ENCODE measurements at places on chromosomes 2 and 18. TPM values are rescaled to one million over a fixed set of nuclear protein-coding genes. Genes with fewer than 3 reads are reported as not detected.

The CAPN13 gene
- not detected for total RNA-seq

The MROH2A gene
- total RNA-seq = not detected

The ACSL3 gene
- 83.1 TPM for total RNA-seq

The PARD3B gene
- 1.6 TPM for total RNA-seq

The SLC11A1 gene
- 0.07 TPM for total RNA-seq

The TRABD2A gene
- total RNA-seq = 3.7 TPM

The ADD2 gene
- total RNA-seq = 9.5 TPM

The UPP2 gene
- not detected for total RNA-seq

The ANKRD30BL gene
- total RNA-seq = not detected

The RAD51AP2 gene
- total RNA-seq = not detected

The CERKL gene
- 2.2 TPM for total RNA-seq

The SOWAHC gene
- 11.4 TPM for total RNA-seq

The MC4R gene
- not detected for total RNA-seq

The OSBPL6 gene
- 4.0 TPM for total RNA-seq

The HOXD13 gene
- 2.1 TPM for total RNA-seq

The PIEZO2 gene
- 11.7 TPM for total RNA-seq

The SERPINB10 gene
- total RNA-seq = not detected

The PPP1R1C gene
- total RNA-seq = 5.2 TPM

The MSTN gene
- 1.2 TPM for total RNA-seq

The TUBA4B gene
- not detected for total RNA-seq

The GPR45 gene
- total RNA-seq = not detected

The LBX2 gene
- total RNA-seq = 1.6 TPM

The NRP2 gene
- 84.6 TPM for total RNA-seq

The SS18 gene
- total RNA-seq = 151 TPM

The RMND5A gene
- 24.0 TPM for total RNA-seq

The GPR155 gene
- total RNA-seq = 2.5 TPM

The TTN gene
- 0.52 TPM for total RNA-seq

The CD207 gene
- not detected for total RNA-seq

The ZNF521 gene
- 20.4 TPM for total RNA-seq

The FMNL2 gene
- 13.2 TPM for total RNA-seq

The GYPC gene
- total RNA-seq = 4.1 TPM

The DPYSL5 gene
- not detected for total RNA-seq

The LRATD1 gene
- total RNA-seq = 0.57 TPM

The STPG4 gene
- total RNA-seq = not detected

The HOXD8 gene
- total RNA-seq = 0.49 TPM

The MYO7B gene
- 5.8 TPM for total RNA-seq

The KCNE4 gene
- 11.4 TPM for total RNA-seq

The DUSP19 gene
- 2.4 TPM for total RNA-seq

The C2orf66 gene
- not detected for total RNA-seq

The DDX18 gene
- 56.4 TPM for total RNA-seq

The DSG4 gene
- total RNA-seq = not detected

The CYBRD1 gene
- total RNA-seq = 43.7 TPM

The ADCYAP1 gene
- total RNA-seq = 0.98 TPM

The TBR1 gene
- not detected for total RNA-seq

The DUSP2 gene
- total RNA-seq = 103 TPM

The CCDC150 gene
- 3.7 TPM for total RNA-seq

The C2orf92 gene
- not detected for total RNA-seq

The TRPM8 gene
- total RNA-seq = 1.9 TPM

The BMP10 gene
- total RNA-seq = not detected

The RGPD4 gene
- not detected for total RNA-seq

The CYRIA gene
- total RNA-seq = 0.02 TPM

The PSMA8 gene
- total RNA-seq = 0.15 TPM

The POU3F3 gene
- 1.0 TPM for total RNA-seq

The ZDBF2 gene
- total RNA-seq = 9.1 TPM

The FSHR gene
- not detected for total RNA-seq

The IL36G gene
- total RNA-seq = not detected
